ENCODE measurements at places on chromosomes 16 and 17.

DNA sequence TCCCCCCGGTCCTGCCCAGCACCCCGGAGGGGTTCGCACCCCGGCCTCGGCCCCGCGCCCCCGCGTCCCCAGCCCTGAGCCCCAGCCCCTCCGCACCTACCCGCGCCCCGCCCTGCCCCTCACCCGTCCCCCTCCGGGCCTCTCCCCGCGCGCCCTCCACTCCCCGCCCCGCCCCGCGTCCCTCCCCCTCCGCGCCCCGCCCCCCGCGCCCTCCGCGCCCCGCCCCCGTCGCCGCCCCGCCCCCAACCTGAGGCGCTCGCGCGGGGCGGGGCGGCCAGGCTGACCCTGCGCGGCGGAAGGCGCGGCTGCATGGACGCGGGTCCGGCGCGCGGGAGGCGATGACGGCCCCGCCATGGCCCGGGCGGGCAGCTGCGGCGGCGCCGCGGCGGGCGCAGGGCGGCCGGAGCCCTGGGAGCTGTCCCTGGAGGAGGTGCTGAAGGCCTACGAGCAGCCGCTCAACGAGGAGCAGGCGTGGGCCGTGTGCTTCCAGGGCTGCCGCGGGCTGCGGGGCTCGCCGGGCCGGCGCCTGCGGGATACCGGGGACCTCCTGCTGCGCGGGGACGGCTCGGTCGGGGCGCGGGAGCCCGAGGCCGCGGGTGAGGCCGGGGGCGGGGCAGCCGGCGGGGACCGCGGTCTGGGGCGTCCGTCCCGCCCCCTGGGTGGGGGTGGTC, at the start of gene SPIRE2:
SPIRE2 (plus strand) TSS at position 277 of the 671 bp plus-strand sequence; CDS start at position 353, 76 bp downstream.
- peak; percentile 69 for DNase-seq

GRCh38 chr16:89607937-89608740, 5.3 kb upstream of the DPEP1 start:
- DNase-seq: no peak

DNA sequence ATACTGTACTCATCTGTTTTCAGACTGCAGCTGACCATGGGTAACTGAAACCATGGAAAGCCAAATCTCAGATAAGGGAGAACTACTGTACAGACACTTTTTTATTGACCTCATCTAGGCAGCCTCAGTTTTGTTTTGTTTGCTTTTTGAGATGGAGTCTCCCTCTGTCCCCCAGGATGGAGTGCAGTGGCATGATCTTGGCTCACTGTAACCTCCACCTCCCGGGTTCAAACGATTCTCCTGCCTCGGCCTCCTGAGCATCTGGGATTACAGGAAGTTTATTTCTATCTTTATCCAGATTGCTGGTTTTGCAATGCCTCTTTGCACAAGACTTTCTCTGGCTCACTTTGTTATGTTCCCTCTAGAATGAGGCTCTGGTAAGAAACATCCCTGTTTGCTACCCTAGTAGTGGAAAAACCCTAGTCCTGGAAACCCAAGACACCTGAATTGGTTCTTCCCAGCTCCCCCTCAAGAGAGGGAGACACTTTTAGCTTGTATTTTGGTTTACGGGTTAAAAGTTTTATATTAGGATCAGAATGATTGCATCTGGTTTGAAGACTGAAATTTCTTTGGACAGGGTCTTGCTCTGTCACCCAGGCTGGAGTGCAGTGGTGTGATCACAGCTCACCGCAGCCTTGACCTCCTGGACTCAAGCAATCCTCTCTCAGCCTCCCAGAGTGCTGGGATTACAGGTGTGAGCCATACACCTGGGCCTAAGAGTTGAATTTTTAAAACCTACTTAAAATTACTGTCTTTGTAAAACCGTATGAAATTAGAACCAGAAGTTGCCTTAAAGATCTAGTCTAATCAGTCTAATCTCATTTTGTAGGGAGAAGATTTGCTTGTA, 38.9 kb downstream of the ZNF207 start:
- no peak for DNase-seq

- peak; percentile 34 for DNase-seq
Observed at GRCh38 chr16:50644729-50645128, 36.4 kb downstream of the SNX20 start.

DNA sequence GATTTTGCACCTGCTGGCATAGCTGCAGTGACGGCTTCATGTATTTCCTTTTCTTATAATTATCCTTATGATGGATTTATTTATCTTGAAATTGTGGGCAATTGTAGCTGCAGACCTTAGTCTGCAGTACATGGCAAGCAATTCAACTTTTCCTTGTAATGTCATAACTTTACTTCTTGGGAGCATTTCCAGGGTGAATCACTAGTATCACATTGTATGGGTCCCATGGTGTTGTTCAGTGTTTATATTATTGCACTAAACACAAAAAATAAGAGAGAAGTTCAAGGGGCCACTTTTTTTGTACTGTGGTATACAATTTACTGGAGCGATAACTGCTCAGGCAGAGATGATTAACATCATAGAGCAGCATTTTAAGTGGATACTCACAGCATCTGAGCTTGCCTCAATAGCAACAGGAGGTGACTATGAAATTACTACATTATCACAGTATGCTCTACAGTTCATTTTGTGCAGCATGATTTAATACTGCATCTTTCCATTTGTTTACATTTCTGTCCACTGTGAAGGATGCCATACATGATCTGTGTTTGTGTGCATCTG, 169.5 kb downstream of the STX8 start:
- DNase-seq: peak; percentile 29

DNA sequence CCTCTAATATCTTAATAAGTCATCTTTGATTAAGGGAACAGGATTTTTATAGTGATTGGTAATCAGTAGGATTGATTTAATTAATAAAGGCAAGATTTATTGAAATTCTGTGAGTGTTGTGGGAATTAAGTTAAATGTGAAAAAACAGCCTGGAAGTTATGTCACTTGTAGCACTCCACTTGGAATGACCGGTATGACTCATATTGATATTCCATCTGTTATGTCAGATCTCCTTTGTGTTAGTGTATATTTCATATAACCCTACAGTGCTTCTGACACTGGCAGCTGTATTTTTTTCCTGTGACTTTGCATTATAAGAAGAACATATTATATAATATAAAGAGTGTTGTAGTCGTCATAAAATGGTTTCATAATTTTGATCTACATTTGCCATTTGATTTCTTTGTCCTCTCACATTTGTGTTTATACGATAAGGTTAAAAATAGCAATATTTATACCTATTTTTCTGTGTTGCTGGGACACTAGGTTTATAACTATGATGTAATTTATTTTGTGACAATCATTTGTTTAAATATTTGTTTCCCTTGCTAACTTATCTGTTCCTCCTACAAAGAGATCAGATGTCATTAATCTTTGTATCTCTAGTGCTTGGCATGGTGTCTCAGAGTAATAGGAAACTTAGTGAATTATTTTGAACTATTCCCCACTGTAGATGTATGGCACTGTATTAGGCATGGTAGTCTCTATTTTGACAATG, 249.0 kb downstream of the BCAS3 start:
- peak; percentile 27 for DNase-seq

GRCh38 chr17:31820691-31821435, 38.2 kb downstream of the COPRS start:
- peak; percentile 38 for DNase-seq
